RKO (cell line): ENCODE measurements at places on chromosomes 7 and 10.

- no peak for DNase-seq
Measured at GRCh38 chr10:124145109-124145870, 51.9 kb upstream of the CHST15 start.

- peak; percentile 59 for DNase-seq
Measured at GRCh38 chr7:27200761-27201579, 1.1 kb upstream of the HOXA13 start.

DNA sequence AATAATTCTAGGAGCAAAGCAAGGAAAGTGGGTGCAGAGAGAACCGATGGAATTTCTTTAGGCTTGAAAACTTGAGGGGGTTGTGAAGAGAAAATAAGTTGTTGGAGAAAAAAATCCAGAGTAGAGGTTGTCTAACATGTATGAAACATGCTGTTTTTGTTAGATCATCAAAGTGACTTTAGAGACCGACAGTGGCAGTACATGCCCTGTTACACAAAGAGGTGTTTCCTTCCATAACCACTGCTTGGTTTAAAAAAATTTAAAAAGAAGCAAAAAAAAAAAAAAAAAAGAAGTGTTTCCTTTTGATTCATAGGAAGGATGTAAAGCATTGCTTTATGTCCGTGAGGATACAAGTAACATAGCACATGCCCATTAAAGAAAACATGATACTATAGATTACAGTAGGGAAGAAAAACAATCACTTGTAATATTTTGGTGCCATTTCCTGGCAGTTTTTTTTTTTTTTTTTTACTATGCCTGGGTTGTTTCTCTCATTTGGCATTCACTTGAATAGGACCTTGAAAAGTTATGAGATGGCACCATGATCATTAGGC is 6.1 kb downstream of the ENTPD1 start:
- no peak for DNase-seq

DNA sequence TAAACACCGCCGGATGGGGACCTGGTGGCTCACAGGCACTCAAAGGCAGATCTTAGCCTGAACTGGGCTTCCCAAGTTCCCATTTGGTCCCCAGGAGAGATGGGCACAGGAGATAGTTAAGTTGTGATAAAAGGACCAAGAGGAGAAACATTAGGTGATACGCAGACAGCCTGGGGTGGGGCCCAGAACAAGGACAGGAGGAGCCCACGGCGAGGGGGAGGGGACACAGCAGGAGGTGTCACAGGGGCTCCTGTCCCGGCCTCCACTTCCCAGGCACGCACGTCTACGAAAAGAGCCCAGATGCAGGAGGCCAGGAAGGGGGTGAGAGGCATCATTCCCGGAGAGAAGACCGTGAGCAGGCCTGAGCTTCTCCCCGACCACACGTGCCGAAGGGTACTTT is 16.3 kb upstream of the DNAAF5 start:
- DNase-seq = no peak

- peak; percentile 97 for DNase-seq
Measured at GRCh38 chr10:17787087-17787961, 21.8 kb upstream of the MRC1 start.

- DNase-seq = no peak
Measured at GRCh38 chr7:54796150-54796549, 37.1 kb upstream of the SEC61G start.

DNA sequence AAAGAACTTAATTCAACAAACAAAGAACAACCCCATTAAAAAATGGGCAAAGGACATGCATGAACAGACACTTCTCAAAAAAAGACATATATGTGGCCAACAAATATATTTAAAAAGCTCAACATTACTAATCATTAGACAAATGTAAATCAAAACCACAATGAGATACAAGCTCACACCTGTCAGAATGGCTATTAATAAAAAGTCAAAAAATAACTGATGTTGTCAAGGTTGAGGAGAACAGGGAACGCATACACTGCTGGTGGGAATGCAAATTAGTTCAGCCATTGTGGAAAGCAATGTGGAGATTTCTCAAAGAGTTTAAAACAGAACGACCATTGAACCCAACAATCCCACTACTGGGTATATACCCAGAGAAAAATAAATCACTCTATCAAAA is 19.1 kb downstream of the ZFAND4 start:
- DNase-seq = no peak

DNA sequence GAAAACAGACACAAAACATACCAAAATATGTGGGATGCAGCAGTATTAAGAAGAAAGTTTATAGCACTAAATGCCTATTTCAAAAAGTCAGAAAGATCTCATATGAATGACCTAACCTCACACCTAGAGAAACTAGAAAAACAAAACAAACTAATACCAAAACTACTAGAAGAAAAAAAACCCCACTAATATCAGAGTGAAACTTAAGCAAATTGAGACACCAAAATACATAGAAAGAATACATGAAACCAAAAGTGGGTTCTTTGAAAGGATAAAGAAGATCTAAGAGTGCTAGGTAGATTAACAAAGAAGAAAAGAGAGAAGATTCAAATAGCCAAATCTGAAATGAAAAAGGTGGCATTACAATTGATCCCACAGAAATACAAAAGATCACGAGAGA is 494.1 kb downstream of the SH2D4B start:
- no peak for DNase-seq

GRCh38 chr7:124754576-124755268 is 10.9 kb downstream of the GPR37 start:
- DNase-seq = no peak

- DNase-seq = no peak
Measured at GRCh38 chr10:36473122-36473521, 652.3 kb upstream of the ANKRD30A start.

GRCh38 chr7:24637021-24637420 is 63.8 kb downstream of the PALS2 start:
- no peak for DNase-seq

- DNase-seq = no peak
Measured at GRCh38 chr10:132434405-132435005, 37.5 kb downstream of the PWWP2B start.

DNA sequence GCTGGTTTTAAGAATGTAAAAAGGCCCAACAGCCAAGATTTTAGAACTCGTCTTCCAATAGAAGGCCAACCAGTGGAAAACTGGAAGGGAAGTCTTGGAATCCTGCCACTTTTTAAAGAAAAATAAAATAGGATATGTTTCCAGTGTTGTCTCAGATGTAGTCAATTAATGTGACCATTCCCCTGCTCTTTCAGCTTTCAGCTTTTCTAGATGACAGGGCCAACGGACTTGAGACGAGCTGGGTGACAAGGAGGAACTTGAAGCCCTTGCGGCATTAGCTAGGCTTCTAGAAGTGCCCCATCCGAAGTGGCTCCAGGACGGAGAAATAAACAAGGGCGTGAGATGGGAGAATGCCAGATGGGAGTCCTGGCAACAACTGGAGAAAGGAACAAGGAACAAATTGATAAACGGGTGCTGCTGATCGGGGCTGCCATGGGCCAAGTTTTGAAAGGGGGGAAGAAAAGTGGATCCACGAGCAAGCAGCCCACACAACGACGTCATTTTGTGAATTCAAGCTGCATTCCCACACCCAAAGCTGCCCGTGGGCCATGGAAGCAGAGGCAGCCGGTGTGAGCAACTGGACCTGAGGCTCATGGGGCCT is 42.3 kb downstream of the CTBP2 start:
- DNase-seq = no peak

DNA sequence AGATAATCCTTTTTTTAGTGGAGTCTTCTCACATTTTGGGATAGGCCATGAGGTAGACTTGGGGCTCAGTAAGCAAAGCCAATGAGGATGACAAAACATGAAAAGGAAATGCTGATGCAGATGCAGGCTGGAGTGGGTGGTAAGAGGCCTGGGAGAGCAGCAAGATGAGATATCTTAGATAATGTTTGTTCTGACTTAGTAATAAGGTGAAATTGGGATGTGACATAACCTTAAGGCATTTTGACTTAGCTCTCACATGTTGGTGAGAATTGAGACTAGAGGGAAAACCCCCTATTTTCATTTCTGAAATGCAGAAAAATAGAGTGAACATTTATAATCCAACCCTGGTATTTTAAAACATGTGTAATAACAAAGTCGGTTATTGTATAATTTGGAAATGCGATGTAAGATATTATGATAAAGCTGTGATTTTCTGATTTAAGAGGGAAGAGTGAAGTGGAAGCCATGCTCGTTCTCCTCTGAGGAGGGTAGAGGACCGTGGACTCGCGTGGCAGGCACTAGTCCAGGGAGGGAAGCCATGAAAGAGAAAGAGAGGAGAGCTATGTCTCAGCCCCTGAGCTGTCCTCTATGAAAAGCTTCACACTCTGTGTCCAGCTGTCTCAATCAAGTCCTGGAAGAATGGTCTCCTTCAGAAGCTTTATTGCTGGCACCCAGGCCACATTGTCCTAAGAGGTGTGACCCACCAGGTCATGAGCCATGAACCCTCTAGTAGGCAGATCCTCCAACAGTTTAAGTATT is 57.3 kb downstream of the ST7 start:
- DNase-seq = peak; percentile 21

DNA sequence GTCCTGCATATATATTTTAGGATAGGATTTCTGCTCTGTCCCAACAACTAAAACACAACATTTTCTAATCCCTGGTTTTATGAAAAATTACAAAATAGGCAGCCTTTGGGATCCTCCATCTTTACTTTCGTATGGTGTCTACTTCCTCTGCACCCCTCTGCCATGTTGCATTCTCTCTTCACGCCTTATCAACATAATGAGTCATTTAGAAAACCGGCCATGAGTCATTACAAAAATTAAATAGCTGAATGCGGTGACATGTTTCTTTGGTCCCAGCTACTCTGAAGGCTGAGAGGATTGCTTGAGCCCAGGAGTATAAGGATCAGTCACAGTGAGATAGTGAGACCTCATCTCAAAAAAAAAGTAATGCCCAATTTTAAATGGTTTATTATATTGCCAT is 148.1 kb upstream of the CELF2 start:
- DNase-seq = peak; percentile 63

- DNase-seq = no peak
Measured at GRCh38 chr7:106071999-106072714, 40.0 kb downstream of the SYPL1 start.

GRCh38 chr10:77628906-77629730 is 8.5 kb downstream of the KCNMA1 start:
- DNase-seq = no peak

- DNase-seq = no peak
Measured at GRCh38 chr10:7998831-7999230, 55.7 kb upstream of the GATA3 start.

DNA sequence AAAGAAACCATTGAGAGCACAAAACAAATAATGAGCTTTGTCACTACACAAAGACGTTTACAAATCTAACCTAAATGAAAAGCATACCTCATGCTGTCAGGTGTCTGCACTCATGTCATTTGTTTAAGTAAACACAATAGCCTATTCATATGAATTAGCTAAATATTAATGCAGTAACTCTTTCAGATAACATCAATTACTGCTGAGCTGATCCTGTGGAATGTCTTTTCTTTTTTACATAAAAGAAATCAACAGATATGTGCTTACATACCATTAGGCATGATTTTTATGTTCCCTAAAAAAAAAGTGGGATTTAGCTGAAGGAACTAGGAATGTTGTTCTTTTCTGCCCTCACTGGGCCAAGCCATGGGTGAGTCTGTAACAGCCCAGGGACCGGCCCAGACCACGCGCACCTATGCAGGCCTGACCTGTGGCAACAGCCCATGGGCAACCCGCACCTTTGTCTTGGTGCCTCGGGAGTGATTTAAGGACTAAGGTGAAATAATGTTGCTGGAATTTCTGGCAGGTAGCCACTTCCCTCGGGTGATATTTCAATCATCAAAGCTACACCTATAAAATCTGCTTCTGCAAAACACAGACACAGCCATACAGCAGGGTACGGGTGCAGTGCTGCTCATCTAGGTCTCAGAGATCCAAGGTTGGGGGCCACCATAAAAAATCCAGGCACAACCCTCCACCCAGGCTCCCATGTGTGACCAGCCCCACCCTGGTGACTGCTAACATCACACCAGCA is 44.6 kb downstream of the FGFR2 start:
- no peak for DNase-seq

DNA sequence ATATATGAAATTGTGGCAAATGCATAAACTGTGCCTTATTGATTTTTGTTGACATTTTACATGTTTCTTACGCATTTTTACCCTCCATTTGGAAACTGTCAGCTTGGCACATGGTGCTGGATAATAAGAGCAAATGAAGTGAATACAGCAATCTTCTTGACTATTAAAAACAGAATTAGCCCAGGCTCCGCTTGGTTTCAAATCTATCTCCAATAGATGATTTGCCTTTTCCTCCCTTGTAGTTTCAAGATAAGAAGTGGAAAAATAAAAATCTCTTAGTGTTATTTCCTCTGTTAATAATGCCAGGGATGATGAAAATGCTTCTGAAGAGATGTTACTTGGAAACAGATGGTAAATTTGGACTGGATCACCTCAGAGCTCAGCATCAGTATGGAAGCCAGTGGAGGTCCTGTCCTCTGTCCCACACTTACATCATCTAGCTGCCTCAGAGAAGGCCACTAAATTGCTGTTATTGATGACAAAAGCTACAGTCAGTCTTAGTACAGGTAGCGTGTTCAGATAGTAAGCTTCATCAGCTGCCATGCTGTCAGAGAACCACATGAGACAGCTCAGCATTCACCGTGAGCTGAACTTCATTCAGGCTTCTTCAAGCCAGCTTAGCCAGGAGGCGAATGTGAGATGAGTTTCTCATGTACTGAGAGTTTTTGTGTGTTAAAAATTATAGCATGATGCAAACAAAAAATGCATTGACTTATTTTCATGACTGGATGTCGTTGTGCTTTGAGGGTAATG is 246.8 kb downstream of the CELF2 start:
- DNase-seq = no peak

DNA sequence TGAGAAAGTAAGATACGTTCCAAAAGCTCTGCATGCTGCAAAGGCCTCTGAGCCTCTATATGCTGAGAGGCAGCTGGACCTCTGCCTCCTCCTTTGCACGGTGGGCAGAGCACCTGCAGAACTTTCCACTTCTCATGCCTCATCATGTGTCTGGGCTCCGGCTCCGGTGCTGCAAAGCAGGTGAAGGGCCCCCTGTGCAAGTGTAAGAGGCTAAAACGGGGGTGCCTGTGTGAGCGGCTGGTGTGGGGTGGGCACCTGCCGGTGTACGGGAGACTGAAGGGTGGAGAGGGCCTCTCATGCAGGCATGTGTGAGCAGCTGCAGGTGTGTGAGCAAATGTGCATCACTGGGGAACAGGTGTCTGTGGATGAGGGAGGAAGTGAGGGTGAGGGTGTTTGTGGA is 121.0 kb downstream of the KCNMA1 start:
- no peak for DNase-seq

DNA sequence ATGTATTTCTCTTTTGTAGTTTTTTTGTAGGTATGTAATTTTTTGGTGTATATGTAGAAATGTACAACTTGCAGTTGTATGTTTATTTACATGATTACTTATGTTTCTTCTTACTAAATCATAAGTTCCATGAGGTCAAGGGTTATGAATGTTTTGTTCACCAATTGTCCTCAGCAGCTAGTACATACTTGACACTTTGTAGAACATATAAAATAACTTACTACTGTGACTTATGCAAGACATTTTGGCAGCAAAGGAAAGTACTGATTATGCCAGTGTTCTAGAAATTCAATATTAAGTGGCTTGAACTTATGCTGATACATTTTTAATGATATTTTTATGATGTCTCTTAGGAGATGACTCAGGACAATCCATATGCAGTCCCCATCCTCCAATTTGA is 209.6 kb downstream of the DKK1 start:
- no peak for DNase-seq

GRCh38 chr10:113718969-113719822 is 32.3 kb upstream of the PLEKHS1 start:
- no peak for DNase-seq

- DNase-seq = peak; percentile 22
Measured at GRCh38 chr10:51804866-51805265, 105.5 kb upstream of the CSTF2T start.
